ENCODE measurements at places on chromosomes 1 and 21.

GRCh38 chr1:30819244-30819571, 61.6 kb upstream of the LAPTM5 start:
- H3K4me1 ChIP-seq, result peaks cover 14% of the 10 kb centered on the region
- no peak for DNase-seq
- no peak overlapping the region for H3K4me3 ChIP-seq
- peaks cover 54% of the 10 kb centered on the region for H3K27me3 ChIP-seq
- no peak overlapping the region for H3K27ac ChIP-seq

DNA sequence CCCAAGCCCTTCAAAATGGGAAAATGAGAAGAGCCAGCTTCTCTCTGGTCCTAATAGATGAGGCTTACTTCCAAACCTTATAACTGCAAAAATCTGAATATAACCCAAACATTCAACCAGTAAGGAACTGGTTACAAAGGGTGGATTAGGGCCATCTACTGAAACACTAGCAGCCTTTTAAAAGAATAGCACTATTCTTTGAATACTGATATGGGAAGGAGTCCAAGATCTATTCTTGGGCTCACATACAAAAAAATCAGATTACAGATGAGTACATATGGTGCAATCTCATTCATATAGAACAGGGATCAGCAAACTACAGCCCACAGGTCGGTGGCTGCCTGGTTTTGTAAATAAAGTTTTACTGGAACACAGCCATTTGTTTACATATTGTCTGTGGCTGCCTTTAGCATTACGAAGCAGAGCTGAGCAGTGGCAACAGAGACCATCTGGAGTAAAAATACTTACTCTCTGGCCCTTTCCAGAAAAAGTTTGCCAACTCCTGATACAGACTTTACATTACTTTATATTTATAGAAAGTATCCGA, 167.7 kb downstream of the ZSCAN20 start:
- no peak overlapping the region for H3K4me3 ChIP-seq
- peaks cover 7% of the 10 kb centered on the region for H3K27me3 ChIP-seq
- H3K36me3 ChIP-seq, result no peaks in the 10 kb centered on the region
- no peak for DNase-seq
- no peak overlapping the region for H3K27ac ChIP-seq
- H3K4me1 ChIP-seq, result no peaks in the 10 kb centered on the region

GRCh38 chr21:34900376-34900775, 148.7 kb downstream of the RUNX1 start:
- peak; percentile 5 for DNase-seq
- no peaks in the 10 kb centered on the region for H3K4me1 ChIP-seq
- H3K27ac ChIP-seq, result no peak overlapping the region
- peaks cover 12% of the 10 kb centered on the region for H3K27me3 ChIP-seq
- H3K4me3 ChIP-seq, result no peak overlapping the region

- DNase-seq, result no peak
- H3K36me3 ChIP-seq, result no peaks in the 10 kb centered on the region
- H3K4me1 ChIP-seq, result no peaks in the 10 kb centered on the region
- H3K27ac ChIP-seq, result no peak overlapping the region
- peaks cover 4% of the 10 kb centered on the region for H3K27me3 ChIP-seq
- no peak overlapping the region for H3K4me3 ChIP-seq
Measured at GRCh38 chr1:201631037-201631436, 92.1 kb downstream of the NAV1 start.

GRCh38 chr1:6101826-6102531, 56.3 kb downstream of the KCNAB2 start:
- no peaks in the 10 kb centered on the region for H3K4me1 ChIP-seq
- no peak for DNase-seq
- no peak overlapping the region for H3K4me3 ChIP-seq
- peaks cover 19% of the 10 kb centered on the region for H3K36me3 ChIP-seq

DNA sequence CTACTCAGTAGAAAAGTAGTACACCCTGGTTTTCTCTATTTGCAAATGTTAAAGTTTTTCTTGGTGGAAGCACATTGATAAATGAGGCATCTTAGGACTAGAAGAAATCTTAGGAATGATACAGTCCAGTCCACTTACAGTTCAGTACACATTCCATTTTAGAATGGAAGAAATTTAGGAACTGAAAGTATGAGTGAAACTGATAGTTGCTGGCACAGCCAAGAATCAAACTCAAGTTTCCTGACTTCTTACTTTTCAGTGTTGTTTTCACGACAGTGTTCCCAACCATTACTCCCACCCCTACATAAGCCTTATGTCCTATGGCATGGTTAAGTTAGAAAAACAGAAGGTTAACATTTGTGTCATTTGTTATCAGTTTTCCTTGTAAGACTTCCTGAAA, 258.5 kb downstream of the BACH1 start:
- H3K27me3 ChIP-seq, result no peaks in the 10 kb centered on the region
- no peaks in the 10 kb centered on the region for H3K36me3 ChIP-seq
- no peak for DNase-seq
- no peak overlapping the region for H3K4me3 ChIP-seq
- no peak overlapping the region for H3K27ac ChIP-seq

GRCh38 chr1:159921251-159921650, 4.1 kb downstream of the TAGLN2 start:
- H3K36me3 ChIP-seq, result peaks cover 74% of the 10 kb centered on the region
- no peaks in the 10 kb centered on the region for H3K27me3 ChIP-seq
- H3K4me3 ChIP-seq, result peak overlapping the region; percentile 90

GRCh38 chr1:3262681-3263286, 191.7 kb upstream of the ARHGEF16 start:
- DNase-seq, result no peak
- no peak overlapping the region for H3K4me3 ChIP-seq
- H3K36me3 ChIP-seq, result no peaks in the 10 kb centered on the region
- H3K27ac ChIP-seq, result no peak overlapping the region

- no peaks in the 10 kb centered on the region for H3K4me1 ChIP-seq
- DNase-seq, result no peak
- peaks cover 41% of the 10 kb centered on the region for H3K27me3 ChIP-seq
- no peaks in the 10 kb centered on the region for H3K36me3 ChIP-seq
- H3K27ac ChIP-seq, result no peak overlapping the region
- H3K4me3 ChIP-seq, result no peak overlapping the region
Measured at GRCh38 chr1:65821386-65821785, 28.7 kb downstream of the PDE4B start.

DNA sequence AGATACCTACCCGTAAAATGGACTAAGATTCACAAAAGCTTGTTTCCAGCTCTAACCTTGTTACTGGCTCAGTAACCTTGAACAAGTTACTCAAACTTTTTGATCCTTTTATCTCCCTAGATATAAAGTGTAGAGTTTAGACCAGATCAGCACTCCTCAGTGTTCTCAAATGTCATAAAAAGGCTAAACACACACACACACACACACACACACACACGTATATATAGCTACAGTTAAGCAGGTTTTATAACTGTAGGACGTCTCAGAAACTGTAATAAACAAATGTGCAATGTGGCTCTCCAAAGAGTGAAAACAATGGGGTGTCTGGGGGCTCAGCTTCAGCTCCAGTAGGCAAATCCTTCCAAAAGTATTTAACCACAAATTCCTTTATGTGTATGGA, 34.0 kb downstream of the KCNJ15 start:
- H3K27me3 ChIP-seq, result no peaks in the 10 kb centered on the region
- H3K4me3 ChIP-seq, result no peak overlapping the region
- H3K27ac ChIP-seq, result no peak overlapping the region
- peaks cover 1% of the 10 kb centered on the region for H3K4me1 ChIP-seq
- DNase-seq, result no peak

DNA sequence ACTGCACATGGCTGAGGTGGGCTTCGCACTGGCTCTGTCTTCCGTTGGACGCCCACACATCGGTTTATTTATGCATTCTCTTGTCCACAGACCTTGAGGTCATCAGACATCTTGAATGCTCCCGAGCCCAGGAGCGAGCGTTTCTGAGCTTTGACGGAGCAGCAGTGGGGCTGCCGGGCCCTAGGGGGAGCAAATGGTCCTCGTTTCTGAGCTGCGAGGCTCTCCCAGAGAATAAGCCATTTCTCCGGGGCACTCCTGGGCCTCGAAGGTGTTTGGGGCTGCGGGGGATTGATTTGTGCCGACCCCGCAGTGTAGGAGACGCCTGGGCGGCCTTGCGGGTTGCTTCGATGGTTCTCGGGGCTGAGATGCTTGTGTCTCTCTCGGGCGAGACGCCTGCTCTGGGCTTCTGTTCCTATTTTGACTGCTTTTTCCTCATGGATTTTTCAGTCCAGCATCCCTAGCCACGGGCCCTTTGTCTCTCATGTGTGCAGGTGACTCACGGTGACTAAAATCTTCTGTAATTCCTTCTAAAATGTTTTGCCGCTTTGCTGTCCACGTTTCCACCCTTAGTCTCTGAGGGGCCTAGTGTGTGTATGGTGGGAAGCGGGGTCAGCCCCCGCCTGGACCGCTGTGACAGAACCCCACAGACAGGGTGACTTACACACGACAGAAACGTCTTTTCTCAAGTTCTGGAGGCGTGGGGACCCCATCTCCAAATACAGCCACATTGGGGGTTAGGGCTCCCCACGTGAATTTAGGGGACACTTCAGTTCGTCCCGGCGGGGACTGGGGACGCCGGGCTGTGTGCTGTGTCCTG, 62.1 kb downstream of the FAAP20 start:
- H3K27me3 ChIP-seq, result no peaks in the 10 kb centered on the region
- peak overlapping the region; percentile 65 for H3K4me3 ChIP-seq
- H3K27ac ChIP-seq, result peak overlapping the region; percentile 78
- peaks cover 17% of the 10 kb centered on the region for H3K4me1 ChIP-seq
- DNase-seq, result peak; percentile 33
- H3K36me3 ChIP-seq, result no peaks in the 10 kb centered on the region

GRCh38 chr1:167453123-167453522, 65.2 kb downstream of the CD247 start:
- H3K36me3 ChIP-seq, result peaks cover 37% of the 10 kb centered on the region
- DNase-seq, result no peak
- peak overlapping the region; percentile 53 for H3K4me3 ChIP-seq
- H3K27me3 ChIP-seq, result no peaks in the 10 kb centered on the region

DNA sequence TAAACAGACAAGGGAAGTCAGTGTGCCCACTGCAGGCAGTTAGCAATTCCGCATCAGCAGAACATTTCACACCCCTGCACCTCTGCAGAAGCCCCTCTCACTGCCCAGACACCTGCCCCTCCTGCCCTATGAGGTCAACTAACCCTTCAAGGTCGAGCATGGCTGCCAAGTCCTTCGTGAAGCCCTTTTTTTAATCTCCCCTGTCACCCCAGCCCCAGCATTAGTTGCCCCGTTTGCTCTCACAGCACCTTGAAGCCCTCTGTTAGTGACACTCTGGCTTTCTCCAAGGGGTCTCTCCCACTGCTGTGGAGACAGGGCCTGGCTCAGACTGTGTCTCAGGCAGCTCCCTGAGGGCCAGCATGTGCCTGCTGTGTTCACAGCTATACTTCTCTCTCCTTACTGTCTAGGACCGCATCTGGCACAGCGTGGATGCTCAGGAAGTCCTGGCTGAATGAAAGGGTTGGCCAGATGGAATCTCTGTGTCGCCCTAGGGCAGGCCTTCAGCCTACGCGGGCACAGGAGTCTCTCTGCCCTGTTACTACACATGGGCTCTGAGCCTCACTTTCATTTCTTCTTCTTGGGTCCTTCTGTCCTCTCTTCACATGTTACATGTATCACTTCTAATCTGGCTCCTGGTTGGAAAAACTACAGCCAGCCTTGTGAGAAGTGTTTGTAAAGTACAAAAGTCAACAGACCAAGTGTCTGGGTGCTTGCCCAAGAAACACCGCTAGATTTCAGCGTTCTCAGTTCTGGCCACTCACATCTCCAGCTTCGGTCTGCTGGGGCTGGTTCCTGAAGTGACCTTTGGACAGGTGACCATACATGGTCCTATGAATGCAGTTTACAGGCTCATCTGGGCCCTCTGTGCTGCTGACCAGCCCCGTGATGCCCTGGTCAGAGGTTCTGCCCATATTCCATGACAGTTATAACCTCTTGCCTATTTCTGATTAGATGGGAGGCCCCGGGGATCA, 19.7 kb downstream of the SLC2A1 start:
- peak overlapping the region; percentile 52 for H3K4me3 ChIP-seq
- peaks cover 98% of the 10 kb centered on the region for H3K4me1 ChIP-seq
- no peak for DNase-seq
- no peaks in the 10 kb centered on the region for H3K27me3 ChIP-seq
- peak overlapping the region; percentile 97 for H3K27ac ChIP-seq

GRCh38 chr1:22323846-22324504, 127.7 kb upstream of the ZBTB40 start:
- H3K4me3 ChIP-seq, result no peak overlapping the region
- H3K27ac ChIP-seq, result no peak overlapping the region
- H3K36me3 ChIP-seq, result no peaks in the 10 kb centered on the region
- no peaks in the 10 kb centered on the region for H3K4me1 ChIP-seq
- H3K27me3 ChIP-seq, result peaks cover 3% of the 10 kb centered on the region

DNA sequence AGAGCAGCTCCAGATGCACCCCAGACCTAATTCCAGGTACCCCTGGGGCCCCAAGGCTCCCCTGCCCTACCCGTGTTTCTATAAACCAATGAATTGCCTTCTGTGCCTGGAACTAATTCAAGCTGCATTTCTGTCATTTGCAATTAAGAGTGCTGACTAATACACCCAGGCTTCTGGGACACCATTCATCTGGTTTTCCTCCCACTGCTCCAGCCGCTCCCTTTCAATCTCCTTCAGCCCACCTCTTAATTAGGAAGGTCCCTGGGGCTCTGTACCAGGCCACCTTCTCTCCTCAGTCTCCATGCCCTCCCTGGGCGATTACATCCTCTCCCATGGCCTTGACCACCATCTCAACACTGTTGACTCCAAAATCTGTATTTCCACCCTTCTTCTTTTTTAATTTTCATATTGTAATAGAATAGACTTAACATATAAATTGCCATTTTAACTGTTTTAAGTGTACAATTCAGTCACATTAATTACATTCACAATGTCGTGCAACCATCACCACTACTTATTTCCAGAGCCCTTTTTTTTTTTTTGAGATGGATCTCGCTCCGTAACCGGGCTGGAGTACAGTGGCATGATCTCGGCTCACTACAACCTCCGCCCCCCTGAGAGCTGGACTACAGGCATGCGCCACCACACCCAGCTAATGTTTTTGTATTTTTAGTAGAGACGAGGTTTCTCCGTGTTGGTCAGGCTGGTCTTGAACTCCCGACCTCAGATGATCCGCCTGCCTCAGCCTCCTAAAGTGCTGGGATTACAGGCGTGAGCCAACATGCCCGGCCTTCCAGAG, 9.2 kb upstream of the GJB3 start:
- H3K4me1 ChIP-seq, result no peaks in the 10 kb centered on the region
- DNase-seq, result no peak
- H3K36me3 ChIP-seq, result no peaks in the 10 kb centered on the region

DNA sequence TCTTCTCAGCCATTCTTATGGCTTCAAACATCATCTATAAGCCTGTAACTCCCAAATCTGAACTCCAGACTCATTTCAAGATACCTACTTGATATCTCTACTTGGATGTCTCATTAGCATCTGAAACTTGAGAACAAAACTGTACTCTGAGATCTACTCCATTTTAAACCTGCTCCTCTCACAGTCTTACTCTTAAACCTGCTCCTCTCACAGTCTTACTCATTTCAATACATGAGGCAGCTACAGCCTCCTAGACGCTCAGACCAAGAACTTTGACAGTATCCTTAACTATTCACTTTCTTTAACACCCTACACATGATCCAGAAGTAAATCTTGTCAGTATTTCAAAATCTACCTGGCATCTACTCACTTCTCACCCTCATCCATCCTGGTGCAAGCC, 54.3 kb downstream of the NBPF6 start:
- H3K4me3 ChIP-seq, result no peak overlapping the region
- H3K27me3 ChIP-seq, result peaks cover 43% of the 10 kb centered on the region
- H3K27ac ChIP-seq, result no peak overlapping the region
- H3K4me1 ChIP-seq, result no peaks in the 10 kb centered on the region
- no peak for DNase-seq
